ENCODE measurements at places on chromosomes 4 and X. TPM values are rescaled to one million over a fixed set of nuclear protein-coding genes. Genes with fewer than 3 reads are reported as not detected.

DNA sequence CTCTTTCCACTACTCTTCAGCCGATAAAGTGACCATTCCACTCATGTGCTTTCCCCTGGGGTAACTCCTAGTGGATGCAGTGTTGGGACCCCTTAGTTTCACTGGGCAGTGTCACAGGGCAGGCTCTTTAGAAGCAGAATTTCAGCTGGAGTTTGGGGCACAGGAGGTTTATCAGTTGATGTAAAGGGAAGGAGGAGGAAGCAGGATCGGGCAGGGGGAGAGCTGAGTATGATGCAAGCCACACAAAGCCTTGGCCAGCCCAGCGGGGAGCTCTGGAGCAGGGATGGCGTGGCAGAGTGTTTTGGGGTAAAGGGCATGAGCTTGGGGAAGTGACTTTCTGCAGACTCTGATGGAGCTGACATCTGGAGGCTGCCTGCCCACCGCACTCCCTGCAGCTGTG, 19.3 kb downstream of the WDR13 start:
- DNase-seq = no peak

BEX3 gene
- polyA plus RNA-seq = 365 TPM

ADH7 gene
- polyA plus RNA-seq = 0.13 TPM

RENBP gene
- polyA plus RNA-seq = 6.5 TPM

SCRG1 gene
- 0.59 TPM for polyA plus RNA-seq
